Stimulated activated CD8-positive, alpha-beta memory T cell treated with anti-CD3 and anti-CD28 coated beads, Interleukin-12 subunit alpha, Interleukin-12 subunit beta, amount 100 ng/mL, for 4 hours (primary cell): ENCODE measurements at places on chromosomes 11 and 22.
A peak's percentile ranks its signal among the peaks of the same experiment; 100 is the strongest.

DNA sequence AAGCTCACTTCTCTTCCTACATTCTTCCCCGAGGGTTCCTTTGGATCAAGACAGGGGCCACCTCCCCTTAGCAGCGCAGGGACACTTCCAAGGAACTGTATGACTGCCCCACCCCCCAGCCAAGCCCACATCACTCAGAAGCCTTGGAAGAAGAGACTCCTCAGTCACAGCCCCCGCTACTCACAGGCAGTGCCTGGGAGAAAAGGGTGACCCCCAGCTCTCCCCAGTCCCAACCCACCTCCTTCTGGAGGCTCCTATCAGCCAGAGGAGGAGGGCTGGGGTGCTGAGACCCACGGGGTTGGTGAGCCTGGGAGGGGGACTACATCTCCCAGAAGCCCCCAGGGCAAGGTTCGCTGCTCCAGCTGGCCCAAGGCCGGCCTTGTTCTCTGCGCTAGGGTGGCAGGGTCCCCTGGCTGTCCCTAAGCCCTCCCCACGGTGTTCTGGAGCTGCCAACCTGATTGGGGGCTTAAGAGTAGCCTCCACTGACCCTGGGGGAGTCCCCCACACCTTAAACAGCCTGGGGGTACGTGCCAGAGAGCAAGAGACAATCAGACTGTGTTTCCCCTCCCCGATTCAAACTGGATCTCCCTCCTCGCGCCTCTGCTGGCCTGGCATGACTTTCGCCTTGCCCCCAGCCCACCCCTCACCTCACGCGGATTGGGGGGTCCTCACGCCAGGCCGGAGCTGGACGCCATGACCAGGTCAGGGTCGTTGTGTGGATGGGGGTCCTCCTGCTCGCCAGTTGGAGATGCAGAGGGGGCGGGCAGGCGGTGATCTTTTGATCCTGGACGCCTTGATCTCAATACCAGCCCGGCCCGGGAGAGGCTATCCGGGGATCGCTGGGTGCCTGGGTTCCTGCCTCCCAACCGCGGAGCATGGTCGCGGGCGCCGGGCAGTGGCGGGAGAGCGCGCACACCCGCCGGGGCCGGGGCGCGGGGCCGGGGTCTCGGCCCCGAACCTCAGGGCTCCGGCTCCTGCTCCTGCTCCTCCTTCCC, 838 bp downstream of the BCL9L start:
- no peak for DNase-seq

- no peak for DNase-seq
These were observed 92.3 kb downstream of the SCN3B start for GRCh38 chr11:123562158-123562557.

DNA sequence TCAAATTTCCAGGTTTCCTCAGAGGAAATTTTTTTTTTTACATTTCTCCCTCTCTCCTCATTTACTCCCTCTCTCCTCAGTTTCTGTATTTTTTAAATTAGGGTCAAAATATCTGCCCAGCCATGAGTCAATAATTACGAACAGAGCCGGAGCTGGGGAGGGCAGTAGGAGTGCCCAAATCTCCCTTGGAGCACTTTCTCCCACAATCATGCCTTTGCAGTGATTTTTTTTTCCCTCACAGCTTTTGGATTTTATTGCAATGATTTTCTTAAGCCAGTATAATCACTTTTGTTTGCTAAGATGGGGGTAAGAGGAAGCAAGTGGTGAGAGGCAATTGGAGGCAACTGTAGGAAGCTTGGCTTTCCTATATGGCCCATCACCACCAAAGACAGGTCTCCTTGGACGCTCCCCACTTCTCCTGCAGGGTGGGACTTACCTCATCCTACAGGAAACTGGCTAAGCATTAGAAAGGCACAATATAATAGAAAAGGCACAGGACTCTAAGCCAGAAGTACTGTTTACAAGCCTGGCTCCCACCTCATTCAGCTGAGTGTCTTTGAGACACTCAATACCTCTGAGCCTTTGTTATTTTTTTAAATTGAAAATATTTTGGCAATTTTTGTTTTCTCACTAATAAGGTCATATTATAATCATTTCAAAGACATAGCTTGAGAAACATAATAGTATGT, 192.6 kb upstream of the PITPNB start:
- DNase-seq = no peak

DNA sequence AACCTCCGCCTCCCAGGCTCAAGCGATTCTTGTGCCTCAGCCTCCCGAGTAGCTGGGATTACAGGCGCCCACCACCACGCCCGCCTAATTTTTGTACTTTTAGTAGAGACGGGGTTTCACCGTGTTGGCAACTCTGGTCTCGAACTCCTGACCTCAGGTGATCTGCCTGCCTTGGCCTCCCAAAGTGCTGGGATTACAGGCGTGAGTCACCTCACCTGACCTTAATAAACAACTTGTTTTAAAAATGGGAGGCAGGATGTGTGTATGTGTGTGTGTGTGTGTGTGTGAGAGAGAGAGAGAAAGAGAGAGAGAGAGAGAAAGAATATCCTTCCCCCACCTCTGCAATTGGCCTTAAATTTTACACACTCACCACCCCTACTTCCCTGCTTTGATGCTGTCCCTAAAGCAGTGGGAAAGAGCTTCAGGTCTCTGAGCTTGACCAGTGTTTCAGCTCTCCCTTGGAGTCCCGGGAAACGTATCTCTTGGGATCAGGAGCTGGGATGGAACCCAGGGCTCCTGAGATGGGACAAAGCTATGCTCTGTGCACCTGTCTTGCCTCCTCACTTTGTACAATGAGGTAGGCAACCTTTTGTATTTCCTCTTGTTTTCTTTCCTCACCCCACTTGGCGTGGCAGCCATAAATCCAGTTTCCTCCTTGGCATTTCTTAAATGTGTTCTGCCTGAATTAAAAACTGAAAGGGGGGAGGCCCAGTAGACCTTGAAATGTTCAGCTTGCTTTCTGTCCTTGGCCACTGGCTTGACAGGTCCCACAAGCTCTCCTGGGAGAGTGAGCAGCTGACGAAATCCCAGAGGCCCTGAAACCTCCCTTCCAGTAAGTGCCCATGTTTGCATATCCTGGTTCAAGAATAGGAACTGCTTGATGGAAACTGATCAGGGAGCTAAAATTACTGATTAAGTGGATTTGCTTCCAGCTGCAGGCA, 17.8 kb upstream of the XBP1 start:
- no peak for DNase-seq

DNA sequence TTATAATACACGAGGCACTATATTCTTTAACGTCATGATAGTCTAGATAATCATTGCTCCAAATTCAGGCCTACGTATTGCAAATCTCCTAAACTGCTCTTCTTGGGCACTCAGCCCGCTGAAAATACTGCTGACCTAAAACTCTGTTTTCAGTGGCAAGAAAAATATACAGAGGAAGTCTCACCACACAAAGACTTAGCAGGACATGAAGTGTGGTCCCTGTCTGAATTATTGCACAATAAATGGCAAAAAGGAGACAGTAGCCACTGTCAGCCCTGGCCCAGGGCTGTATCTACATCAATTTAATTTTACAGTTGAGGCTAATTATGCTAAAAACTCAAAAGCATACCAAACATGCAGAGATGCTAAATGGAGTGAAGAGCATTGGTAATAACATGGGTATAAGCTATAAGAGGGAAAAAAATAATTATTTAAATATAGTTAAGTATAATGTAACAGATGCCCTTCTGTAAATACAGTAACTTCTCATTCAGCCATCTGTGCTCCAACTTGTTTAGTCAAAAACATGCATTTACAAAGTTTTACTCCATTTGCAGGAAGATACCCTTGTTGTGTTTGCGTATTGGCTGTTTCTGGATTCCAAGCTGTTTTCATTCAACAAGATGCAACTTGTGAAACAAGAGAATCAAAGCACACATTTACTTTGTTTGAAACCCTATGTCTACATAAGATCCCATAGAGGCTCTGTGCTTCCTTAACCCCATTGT, 800.0 kb upstream of the LUZP2 start:
- DNase-seq = no peak

GRCh38 chr11:77309401-77310085, 8.1 kb upstream of the GDPD4 start:
- no peak for DNase-seq

DNA sequence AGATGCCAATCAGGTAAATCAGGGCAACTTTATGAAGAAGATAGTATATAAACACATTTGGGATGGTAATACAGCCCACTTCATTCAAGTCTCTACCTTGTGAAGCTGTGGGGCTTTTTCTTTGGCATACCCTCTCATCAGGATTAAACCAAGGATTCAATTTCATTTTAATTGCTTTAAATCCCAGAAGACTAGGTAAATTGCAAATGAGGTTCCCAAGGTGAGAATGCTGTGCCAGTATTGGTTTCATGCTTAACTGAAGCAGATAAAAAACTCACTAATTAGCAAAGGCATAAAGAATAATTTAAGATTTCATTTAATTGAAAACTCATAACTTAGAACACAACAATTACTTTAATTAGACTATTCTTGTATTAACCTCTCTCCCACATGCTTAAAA, 1218.1 kb downstream of the FAM181B start:
- DNase-seq = no peak

DNA sequence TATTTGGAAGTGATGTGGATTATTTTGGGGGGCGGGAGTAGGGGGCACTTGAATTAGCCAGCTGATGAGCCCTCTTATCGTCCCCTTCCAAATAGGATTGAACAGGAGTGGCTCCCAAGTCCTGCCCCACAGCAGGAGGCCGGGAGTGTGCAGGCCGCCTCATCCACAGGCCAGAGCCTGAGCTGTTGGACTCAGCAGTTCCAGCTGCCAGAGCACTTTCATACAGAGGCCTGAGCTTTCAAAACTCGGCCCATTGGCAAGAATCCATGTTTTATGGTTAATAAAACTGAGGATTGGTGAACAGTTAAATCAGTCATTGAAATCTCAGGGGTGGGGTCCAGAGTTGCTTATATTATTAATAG, 9.6 kb downstream of the FAM118A start:
- DNase-seq = no peak

GRCh38 chr11:73647459-73648100, 1.2 kb downstream of the PLEKHB1 start:
- DNase-seq = peak; percentile 82

- no peak for DNase-seq
These were observed 1652.8 kb downstream of the LRRC4C start for GRCh38 chr11:39806652-39807051.

DNA sequence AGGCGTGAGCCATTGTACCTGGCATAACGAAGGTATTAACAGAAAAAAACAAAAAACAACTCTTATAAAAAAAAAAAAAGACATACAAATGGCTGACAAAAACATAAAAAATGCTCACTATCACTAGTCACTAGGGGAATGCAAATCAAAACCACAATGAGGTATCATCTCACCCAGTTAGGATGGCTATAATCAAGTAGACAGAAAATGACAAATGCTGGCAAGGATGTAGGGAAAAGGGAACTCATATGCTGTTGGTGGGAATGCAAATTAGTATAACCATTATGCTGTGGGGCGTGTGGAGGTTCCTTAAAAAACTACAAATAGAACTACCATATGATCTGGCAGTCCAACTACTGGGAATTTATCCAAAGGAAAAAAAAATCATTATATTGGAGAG, 17.0 kb downstream of the THY1 start:
- DNase-seq = no peak

- no peak for DNase-seq
These were observed 27.8 kb upstream of the ROBO3 start for GRCh38 chr11:124837491-124837856.

DNA sequence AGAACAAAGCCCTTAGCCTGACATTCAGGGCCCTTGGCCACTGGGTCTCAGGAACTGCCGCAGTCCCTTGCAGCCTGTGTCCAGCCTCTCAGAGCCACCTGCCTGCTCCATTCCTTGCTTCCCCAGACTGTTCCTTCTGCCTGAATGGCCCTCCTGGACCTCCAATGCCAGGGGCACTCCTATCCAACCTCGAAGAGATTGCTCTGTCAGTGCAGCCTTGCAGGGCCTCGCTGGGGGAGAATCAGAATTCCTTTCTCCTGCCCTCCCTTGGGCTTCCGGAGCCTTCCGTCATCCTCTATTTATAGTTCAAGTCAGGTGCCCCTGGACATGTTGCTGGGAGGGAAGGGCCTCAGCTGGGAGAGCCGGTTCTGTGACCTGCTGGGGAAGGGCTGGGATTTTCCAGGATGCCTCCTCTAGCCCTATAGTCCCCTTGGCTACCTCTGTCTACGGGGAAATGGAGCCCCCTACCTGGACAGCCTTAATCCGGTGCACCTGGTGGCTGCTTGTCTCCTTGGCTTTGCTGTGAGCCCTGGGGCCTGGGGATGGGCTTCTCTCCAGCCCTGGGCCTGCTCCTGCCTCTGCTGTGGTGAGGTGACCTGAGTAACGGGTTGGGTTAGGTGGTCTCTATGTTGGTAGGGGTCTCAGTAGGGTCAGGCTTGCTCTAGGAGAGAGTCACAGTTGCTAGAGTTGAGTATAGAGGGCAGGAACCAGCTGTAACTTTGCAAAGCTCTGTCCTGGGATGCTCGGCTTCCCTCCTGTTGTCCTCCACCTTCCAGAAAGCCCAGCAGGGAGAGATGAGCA, 45.9 kb upstream of the SYT7 start:
- DNase-seq = no peak

- no peak for DNase-seq
These were observed 112.2 kb downstream of the NECTIN1 start for GRCh38 chr11:119616586-119617339.

GRCh38 chr22:49354516-49355210, 473.0 kb downstream of the BRD1 start:
- no peak for DNase-seq

- DNase-seq = no peak
These were observed 5.6 kb downstream of the SCN2B start for GRCh38 chr11:118170882-118171268.
